ENCODE measurements at places on chromosomes 5 and 9.

DNA sequence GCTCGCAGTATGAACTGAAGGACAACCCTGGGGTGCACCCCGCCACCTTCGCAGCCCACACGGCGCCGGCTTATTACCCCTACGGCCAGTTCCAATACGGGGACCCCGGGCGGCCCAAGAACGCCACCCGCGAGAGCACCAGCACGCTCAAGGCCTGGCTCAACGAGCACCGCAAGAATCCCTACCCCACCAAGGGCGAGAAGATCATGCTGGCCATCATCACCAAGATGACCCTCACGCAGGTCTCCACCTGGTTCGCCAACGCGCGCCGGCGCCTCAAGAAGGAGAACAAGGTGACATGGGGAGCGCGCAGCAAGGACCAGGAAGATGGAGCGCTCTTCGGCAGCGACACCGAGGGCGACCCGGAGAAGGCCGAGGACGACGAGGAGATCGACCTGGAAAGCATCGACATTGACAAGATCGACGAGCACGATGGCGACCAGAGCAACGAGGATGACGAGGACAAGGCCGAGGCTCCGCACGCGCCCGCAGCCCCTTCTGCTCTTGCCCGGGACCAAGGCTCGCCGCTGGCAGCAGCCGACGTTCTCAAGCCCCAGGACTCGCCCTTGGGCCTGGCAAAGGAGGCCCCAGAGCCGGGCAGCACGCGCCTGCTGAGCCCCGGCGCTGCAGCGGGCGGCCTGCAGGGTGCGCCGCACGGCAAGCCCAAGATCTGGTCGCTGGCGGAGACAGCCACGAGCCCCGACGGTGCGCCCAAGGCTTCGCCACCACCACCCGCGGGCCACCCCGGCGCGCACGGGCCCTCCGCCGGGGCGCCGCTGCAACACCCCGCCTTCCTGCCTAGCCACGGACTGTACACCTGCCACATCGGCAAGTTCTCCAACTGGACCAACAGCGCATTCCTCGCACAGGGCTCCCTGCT lies 3.8 kb downstream of the IRX1 start:
- DNase-seq, result no peak

GRCh38 chr5:109656829-109657228 lies 32.9 kb upstream of the MAN2A1 start:
- DNase-seq, result no peak

- DNase-seq, result no peak
Measured at GRCh38 chr5:32314658-32315057, 1.9 kb upstream of the MTMR12 start.

- no peak for DNase-seq
Measured at GRCh38 chr5:54313311-54314270, 3.2 kb upstream of the ARL15 start.

DNA sequence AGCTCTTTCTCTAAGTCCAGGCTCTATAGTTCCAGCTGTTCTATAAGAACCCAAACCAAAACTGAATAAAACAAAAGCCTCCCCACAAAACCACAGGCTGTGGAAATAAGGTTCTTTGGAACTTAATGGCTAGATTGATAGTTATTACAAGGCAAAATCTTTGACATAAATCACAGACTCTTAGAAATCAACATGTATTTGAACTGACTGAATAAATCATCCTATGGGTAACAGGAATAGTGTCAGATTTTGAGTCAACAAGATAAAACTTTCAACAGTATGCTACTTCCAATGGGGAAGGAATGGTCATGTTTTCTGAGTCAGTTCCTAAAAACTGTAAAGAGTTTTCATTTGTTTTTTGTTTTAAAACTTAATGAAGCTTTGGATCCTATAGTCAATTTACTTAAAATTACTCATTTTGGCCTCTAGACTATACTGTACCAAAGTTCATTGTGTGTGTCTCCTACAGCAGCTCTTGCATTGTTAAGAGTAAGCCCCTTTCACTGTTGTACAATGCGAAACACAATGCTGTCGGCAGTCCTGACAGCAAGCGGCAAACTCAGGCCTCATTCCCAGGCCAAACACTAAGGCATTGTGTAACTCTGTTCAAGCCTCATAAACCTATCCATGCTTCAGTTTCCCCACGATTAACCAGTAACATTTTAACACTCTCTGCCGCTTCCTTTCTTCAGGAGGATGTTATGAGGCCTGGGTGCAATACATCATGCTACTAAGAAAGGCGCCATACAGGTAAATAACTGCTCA lies 134.1 kb downstream of the ARL15 start:
- no peak for DNase-seq

GRCh38 chr5:132434416-132435286 lies 55.9 kb downstream of the IRF1 start:
- DNase-seq, result no peak

GRCh38 chr5:97133101-97133500 lies 9.3 kb downstream of the LIX1 start:
- DNase-seq, result no peak

- no peak for DNase-seq
Measured at GRCh38 chr9:87067426-87067825, 120.1 kb upstream of the GAS1 start.

DNA sequence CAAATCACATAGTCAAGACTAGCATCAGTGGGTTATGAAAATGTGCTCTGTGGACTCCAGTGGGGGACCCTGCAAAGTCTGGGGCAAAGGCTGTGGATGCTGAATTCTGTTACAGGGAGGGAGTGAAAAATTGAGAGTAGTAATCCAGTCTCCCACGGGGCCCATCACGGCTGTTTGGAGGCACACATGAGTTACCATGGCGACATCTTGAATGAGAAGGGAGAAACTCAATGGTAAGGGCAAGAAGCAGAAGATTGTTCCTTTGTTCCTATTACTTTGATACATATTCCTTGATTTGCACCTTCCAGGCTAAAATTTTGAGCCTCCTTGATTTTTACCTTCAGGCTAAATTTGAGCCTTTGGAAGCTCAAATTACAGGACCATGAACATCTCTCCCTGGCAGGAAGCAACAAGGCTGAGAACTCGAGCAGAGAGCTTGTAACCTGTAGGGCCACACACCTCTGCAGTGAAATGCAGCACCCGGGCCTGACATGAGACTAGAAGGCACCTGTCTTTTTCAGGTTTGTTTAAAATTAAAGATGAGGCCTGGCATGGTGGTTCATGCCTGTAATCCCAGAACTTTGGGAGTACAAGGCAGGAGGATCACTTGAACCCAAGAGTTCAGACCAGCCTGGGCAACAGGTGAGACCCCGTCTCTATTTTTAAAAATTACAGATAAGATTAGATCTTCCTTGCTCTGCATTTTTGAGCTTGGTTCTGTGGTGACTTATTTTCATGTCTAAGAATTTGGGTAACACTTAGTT lies 31.0 kb upstream of the ZFR start:
- no peak for DNase-seq

DNA sequence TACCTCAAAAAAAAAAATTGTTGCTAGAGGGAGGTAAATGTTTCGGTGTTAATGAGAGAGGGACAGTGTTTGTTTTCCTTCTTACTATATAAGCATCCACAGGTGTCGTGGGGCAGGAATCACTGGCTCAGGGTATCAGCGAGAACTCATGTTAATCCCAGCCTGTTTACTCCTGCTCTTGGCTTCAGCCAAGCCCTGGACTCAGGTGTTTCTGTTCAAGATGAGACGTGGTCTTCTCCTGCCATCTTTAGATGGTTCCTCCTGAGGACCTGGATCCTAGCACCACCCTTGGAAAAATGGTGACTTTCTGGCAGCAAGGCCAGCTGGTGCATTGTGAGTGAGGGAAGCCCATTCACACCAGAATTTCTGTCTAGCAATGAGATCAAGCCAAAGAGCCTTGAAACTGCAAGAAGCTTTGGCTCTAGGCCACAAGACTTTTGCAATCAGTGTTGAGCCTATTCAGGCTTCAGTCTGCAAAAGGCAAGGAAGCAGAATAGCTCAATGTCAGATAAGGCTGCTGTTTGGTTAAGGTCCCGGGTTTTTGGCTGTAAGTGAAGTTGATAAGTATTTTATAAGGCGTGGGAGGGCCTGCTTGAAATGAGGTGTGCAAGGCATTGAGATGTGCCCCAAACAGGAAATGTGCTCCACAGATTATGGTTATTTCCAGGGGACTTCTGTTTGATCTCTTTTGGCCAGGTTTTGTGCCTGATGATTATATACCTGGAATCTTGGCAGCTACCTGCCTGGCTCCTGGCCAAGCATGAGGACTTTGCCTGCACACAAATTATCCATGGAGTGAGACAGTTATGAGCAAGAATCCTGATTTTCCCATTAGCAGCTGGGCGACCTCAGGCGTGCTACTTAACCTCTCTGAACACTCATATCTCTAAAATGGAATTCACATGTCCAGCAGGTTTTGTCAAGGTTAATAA lies 99.8 kb downstream of the TENT4A start:
- no peak for DNase-seq

DNA sequence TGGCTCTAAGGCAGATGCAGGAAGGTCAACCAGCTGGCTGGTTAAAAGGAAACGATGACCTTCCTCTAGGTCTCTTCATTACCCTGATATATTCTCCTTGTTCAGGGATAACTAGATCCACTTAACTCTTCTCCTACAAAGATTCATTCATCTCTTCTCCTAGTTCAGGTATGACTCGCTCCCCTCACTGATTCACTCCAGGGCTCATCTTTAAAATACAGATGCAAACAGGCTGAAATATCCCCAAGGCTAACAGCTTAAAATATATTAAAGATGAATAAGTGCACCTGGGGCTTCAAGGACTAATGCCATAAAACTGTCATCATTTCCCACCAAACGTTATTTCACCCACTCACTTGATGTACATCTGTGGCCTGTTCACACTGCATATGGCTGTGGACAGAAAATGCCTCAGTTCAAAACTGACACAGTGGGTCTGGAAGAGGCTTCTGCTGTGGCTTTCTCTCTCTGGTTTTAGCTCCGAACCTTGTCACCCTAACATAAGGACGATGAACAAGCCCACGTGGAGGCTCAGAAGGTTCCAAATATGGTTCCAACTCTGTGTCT lies 366.9 kb downstream of the DEPDC1B start:
- no peak for DNase-seq

- DNase-seq, result no peak
Measured at GRCh38 chr5:98314292-98314691, 459.2 kb upstream of the RGMB start.

Data from stimulated activated naive B cell treated with anti-CD40 and anti-IgM and Interleukin-4, amounts not matched to agents 10 μg/mL and 1 μg/mL and 100 μg/mL, for 72 hours (primary cell).